B cell (primary cell): ENCODE measurements at places on chromosomes 4 and X.

GRCh38 chrX:67587946-67588624 lies 44.3 kb downstream of the AR start:
- no peak for DNase-seq

GRCh38 chr4:147790412-147790811 lies 58.5 kb downstream of the ARHGAP10 start:
- DNase-seq: no peak

- DNase-seq: no peak
Measured at GRCh38 chr4:51862781-51863180, 19.8 kb downstream of the DCUN1D4 start.

DNA sequence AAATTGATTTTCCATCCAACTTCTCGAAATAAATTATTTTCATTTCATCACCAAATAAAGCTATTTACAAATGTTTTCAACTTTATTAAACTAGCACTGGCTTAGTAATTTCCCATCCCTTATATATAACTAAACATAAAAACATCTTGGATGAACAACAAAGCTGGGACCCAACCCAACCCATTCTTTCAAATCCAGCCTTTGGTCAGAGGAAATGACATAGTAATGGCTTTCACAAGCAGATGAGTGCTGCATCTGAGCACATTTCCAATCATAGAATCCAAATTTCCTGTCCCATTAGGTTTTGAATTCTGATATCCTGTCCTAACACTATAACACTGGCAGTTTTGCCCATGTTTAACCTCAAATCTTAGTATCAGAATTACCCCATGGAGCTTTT lies 7.9 kb upstream of the EMCN start:
- DNase-seq: no peak

DNA sequence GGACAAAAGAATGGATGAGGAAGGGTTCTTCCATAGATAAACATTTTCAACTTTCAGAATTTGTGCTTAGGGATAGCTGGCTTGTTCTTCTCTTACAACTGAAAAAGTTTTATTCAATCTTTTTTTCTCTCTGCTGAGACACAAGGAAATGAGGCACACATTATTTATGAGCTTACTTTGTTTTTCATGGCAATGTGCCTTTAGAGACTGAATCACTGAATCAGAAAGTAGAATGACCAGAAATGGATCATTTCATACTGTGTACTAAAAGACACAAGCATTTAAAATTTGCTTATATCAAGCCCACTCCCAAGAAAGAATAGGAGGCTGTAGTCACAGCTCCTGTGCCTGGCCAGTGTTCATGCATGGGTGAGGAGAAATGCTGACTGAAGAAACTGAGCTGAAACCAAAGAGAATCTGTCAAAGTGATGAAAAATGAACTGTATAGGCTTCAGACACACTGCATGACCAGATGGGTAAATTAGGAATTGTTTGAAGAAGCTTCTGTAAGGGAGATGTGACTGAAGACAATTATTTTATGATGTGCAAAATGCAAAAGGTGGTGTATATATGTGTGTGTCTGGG lies 413.8 kb downstream of the RAPGEF2 start:
- DNase-seq: no peak

GRCh38 chr4:3346146-3346545 lies 53.3 kb downstream of the RGS12 start:
- DNase-seq: peak; percentile 82

DNA sequence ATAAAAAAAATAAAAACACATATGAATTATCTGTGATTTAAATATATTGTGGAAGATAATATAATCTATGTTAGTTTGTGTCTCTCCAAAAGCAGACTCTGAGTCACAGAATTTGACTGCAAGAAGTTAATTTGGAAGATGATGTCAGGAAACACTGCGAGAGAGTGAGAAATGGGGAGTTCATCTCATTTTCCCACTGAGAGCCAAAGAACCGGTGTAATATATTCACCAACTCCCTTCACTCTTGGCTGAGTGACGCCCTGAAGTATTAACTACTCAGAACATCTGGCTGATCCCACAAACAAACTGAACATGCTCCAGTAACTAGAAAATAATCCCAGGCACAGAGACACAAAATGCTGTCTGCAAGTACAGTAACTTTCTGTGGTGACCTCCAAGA lies 345.8 kb upstream of the SPANXN1 start:
- DNase-seq: no peak

DNA sequence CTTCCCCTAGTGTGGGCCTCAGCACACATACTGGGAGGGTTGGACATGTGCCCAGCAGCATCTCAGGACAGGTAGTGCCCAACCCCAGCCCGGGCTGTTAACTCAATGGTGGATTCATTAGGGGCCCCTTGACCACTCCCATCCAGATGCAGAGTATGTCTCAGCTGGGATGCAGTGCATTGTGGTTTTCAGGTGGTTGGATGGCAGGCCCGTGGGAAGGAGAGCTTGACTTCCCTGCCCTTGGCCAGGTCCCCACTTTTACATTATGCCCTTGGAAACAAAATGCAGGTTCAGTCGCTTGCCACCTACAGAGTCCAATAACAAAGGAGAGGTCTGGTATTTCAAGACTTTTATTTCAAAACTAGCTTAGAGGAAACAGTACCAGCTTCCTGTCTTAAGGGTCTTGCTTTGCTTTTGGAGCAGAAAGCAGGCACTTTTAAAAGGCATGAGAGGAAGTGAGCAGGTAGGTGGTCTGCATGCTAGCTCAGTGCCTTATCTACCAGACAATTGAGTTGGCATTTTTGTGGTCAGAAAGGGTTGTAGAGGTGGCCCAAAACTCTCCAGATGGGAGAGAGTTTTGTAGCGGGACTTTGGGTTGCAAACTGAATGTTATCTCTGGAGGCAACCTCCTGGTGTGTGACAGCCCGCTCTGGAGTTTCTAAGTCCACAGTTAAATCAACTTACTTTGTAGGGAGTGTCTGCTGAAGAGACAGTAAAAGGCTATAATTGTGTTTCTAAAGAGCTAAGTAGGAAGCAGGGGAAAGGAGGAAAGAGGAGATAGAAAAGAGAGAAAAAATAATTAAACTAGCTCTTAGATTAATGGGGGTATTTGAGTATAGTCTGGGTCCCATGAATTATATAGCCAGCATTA lies 171.0 kb downstream of the GALNTL6 start:
- no peak for DNase-seq

- no peak for DNase-seq
Measured at GRCh38 chr4:104589264-104589868, 94.7 kb upstream of the CXXC4 start.

GRCh38 chr4:15010038-15010585 lies 7.8 kb downstream of the CPEB2 start:
- no peak for DNase-seq

- no peak for DNase-seq
Measured at GRCh38 chrX:3807906-3808305, 94.5 kb upstream of the PRKX start.

DNA sequence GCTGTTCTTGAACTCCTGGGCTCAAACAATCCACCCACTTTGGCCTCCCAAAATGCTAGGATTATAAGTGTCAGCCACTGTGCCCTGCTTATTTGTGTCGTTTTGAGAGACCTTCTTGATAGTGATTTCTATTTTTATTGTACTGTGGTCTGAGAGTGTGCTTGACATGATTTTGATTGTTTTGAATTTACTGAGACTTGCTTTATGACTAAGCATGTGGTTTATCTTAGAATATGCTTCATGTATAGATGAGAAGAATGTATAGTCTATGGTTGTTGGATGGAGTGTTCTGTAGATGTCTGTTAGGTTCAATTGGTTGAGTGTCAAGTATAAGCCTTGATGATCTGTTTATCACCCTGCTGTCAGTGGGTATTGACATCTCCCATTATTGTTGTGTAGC lies 789.3 kb downstream of the IL1RAPL1 start:
- no peak for DNase-seq

DNA sequence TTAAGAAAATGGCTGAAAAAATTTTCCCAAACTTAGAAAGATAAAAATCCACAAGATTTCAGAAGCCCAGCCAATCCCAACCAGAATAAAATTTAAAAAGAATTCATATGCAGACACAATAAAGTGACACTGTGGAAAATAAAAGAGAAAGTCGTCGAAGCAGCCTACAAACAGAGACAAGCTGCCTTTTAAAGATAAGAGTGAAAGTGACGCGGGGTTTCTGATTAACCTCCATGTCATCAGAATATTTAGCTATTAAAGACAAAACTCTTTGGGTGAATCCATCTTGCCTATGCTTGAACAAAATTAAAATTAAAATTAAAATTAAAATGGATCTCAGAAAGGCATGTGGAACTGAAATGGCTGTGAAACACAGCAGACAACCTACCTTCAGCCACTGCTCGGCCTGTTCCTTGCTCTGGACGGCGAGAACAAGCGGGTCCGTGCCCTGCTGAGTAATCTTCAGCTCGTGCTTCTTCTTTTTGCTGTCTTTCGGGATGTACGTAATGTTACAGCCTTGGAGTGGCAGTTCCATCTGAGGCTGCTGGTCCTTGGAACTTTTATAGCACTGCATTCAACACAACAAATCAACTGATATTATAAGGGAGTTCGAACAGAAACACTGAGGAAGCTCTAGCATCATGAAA lies 101.4 kb downstream of the AFAP1 start:
- DNase-seq: no peak

GRCh38 chrX:150533863-150534262 lies 34.6 kb upstream of the MTM1 start:
- no peak for DNase-seq

DNA sequence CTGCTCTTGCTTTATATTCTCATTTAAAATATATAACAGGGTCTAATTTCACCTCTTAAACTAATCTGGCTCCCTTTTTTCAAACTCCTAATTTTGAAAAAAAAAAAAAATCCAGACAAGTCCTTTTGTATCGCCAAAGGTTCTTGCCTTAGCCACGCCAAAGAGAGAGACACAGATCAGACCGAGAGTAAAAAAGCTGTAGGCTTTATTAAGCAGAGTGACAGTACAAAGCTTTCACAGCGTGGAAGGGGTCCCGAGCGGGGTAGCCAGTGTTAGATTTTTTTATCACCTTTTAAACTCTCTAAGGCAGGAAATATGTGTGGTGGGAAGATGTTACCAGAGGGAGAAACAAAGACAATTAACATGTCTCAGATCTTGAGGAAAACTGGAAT lies 54.1 kb downstream of the PAGE2 start:
- no peak for DNase-seq

DNA sequence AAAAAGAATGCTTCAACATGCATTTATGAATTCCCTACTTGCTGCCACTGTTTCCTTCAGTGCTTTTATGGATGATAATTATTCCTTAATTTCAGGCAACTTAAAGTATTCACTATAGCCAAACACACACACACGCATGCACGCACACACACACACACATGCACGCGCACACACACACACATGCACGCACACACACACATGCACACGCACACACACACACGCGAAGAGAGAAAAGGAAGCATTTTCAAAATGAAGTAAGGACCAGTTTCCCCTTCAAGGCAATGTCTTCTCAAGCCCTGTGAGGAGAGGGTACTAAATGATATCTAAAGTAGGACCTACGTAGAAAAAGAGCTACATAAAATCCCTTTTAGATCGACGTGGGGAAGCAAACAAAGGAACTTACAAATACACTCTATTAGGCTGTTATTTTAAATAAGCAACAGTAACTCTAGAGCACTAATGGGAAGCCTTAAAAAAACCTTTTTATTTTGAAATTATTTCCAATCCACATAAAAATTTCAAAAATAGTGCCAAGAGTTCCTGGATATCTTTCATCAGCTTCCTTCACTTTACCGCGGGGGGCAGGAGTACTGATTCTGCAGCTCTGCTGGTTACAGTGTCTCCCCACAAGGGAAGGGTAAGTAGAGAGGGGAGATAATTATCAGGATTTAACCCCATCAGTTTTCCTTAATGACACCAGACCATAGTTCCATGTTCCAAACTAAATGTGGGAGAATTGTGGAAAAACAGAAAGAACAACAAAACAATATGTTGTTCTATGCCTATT lies 13.7 kb downstream of the IRF2 start:
- DNase-seq: peak; percentile 49

- no peak for DNase-seq
Measured at GRCh38 chr4:109676886-109677285, 26.4 kb downstream of the CASP6 start.

GRCh38 chr4:120062663-120063195 lies 3.9 kb downstream of the MAD2L1 start:
- DNase-seq: no peak

GRCh38 chr4:3077796-3078195 lies 3.3 kb downstream of the HTT start:
- peak; percentile 80 for DNase-seq

DNA sequence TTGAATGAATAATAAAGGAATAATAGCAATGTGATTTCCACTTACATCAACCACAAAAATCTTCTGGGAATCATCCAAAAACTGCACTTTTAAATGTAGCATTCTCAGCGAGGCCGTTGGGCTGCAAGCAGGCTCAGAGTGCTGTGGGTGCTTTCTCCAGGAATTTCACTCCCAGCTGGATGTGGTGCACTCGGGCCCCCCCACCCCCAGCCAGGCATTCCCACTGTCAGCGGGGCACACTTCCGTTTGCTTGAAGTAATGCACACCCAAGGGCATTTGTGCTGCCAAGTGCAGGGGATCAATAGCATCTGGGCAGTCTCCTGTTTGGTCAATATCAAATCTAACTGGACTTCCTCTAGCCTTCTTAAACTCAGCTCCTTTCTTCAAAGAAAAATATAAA lies at the start of gene FRMD7:
Gene FRMD7, minus strand, starts transcription at position 278 of the 400 bp plus-strand sequence. Its CDS starts 176 bp downstream, at position 102.
- DNase-seq: no peak

DNA sequence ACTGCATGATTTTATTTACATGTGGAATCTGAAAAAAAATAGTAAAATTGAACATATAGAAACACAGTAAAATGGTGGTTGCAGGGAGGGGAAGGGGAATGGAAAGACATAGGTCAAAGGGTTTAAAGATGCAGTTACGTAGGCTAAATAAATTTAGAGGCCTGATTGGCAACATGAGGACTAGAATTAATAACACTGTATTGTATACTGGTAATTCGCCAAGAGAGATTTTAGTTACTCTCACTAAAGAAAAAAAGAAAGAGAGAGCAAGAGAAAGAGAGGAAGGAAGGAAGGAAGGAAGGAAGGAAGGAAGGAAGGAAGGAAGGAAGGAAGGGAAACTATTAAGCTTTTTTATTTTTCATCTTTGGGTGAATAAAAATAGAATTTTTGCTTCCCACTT lies 488.1 kb downstream of the PCDH10 start:
- DNase-seq: no peak

DNA sequence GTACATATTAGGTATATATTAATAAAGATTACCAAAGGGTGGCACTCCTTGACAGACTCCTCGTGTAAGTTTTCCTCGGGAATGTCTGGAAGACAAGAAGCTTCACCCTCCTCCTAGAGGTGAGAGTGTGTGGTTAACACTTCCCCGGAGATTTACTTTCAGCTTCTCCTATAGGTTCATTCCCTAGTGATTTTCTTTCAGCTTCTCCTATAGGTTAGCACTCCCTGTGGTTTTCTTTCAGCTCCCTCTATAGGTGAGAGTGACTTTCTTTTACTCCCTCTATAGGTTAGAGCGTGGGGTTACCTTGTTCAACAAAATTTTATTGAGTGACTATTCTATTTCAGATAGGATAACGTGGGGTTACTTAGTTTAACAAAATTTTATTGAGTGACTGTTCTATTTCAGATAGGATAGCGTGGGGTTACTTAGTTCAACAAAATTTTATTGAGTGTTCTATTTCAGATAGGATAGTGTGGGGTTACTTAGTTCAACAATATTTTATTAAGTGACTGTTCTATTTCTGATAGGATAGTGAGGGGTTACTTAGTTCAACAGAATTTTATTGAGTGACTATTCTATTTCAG lies 106.0 kb upstream of the PLAC1 start:
- DNase-seq: peak; percentile 4
